ENCODE measurements at places on chromosomes 12 and 14. TPM values are rescaled to one million over a fixed set of nuclear protein-coding genes. Genes with fewer than 3 reads are reported as not detected.

DNA sequence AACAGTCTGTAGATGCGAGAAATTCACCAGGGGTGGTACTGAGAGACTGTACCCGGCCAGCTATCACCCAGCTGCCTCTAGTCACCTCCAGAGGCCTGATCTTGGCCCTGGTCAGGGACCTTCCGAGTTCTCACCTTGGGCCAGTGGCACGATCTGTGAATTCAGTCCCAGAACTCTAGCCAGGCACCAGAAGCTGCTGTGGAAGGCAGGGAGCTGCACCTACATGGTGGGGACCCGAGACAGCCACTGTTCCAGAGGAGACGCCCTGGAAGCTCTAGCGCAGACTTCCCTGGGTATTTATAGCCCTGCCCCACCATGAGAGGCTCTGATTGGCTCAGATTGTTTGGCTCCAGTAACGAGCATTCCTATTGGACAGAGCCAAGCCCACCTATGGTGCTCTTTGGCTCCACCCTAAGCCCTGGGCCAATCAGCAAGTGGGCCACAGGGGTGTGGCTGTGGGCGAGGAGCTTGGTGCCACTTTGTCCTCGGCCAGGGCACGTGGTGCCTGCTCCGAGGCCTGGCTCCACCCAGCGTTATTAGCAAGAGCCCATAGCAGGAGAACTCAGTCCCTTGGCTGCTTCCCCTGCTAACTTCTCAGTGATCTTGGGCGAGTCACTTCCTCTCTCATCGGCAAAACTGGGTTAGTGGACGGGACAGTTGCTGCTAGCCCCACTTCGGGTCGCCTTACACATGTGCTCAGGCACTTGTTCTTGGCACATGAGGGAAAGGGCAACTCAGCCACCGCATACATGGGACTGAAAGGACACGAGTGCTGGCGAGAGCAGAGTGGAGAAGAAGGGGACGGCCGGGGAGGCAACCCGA, 89.0 kb upstream of the BCL11B start:
- no peak for DNase-seq

- no peak for DNase-seq
These were observed 80.9 kb downstream of the FRMD6 start for GRCh38 chr14:51732494-51733112.

Gene TMCC3
- total RNA-seq, result 38.5 TPM

- DNase-seq, result no peak
These were observed 19.1 kb upstream of the PLA2G1B start for GRCh38 chr12:120346681-120347080.

Gene PMCH
- not detected for total RNA-seq

All from dorsolateral prefrontal cortex (tissue), 122 donors.